GF-D8 (cell line): ENCODE measurements at places on chromosomes 7 and 10.

DNA sequence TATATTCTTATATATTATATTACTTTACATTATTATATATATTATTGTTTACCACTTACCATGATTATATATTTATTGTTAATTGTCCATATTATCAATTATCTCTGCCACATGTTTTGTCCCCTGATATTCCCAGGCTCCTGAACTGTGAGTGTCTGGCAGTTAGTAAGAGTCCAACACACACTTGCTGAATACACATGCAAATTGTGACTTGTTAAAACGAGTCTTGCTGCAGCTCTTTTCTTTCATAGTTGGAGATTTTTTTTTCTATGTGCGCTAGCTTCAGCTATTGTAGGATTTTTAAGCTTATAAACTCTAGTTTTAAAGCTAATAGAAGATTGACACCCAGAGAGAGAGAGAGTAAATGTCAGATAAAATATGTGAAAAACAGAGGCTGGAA is 207.8 kb upstream of the FAM3C start:
- DNase-seq = no peak

DNA sequence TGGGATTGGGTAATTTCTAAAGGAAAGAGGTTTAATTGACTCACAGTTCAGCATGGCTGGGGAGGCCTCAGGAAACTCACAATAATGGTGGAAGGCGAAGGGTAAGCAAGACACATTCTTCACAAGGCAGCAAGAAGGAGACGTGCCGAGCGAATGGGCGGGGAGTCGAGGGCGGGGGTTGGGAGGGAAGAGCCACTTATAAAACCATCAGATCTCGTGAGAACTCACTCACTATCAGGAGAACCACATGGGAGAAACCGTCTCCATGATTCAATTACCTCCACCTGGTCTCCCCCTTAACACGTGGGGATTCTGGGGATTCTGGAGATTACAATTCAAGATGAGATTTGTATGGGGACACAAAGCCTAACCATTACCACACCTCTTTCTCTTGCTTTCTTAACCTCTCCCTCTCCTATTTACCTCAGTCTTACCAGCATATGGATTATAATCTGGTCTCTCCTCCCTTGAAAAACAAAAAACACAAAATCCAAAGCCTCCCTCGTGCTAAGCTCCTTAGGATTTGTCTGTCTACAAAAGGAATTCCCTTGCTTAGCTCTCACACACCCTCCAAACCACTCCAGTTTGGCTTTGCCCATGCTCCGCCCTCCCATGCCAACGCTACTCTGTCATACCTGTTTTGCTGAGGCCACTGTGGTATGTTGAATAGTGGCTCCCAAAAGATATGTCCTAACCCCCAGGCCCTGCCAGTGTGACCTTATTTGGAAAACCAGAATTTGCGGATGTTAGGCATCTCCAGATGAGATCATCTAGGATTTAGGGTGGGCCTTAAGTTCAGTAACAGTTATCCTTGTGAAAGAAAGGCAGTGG is 19.6 kb upstream of the EFCAB10 start:
- no peak for DNase-seq

DNA sequence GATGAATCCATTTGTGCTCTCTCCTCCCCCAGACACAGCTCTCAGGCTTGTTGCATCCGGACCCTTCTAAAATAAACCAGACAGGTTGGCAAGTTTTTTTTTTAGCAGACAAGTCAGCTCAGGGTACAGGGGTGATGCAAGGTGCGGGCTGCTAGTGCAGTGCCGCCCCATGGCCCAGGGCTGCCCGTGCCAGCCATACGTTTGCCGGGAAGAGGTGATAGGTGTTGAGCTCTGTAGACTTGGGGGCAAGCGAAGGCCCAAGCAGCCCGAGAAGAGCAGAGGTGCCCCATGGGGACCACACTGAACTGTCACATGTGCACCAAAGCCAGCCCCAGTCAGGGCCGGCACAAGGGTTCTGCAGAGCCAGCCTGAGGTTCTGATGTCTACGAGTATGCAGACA is 57.1 kb upstream of the PDSS1 start:
- DNase-seq = no peak

GRCh38 chr10:78491812-78492211 is 458.1 kb downstream of the RPS24 start:
- DNase-seq = no peak

- DNase-seq = no peak
Observed at GRCh38 chr10:128022261-128023196, 103.7 kb downstream of the MKI67 start.

DNA sequence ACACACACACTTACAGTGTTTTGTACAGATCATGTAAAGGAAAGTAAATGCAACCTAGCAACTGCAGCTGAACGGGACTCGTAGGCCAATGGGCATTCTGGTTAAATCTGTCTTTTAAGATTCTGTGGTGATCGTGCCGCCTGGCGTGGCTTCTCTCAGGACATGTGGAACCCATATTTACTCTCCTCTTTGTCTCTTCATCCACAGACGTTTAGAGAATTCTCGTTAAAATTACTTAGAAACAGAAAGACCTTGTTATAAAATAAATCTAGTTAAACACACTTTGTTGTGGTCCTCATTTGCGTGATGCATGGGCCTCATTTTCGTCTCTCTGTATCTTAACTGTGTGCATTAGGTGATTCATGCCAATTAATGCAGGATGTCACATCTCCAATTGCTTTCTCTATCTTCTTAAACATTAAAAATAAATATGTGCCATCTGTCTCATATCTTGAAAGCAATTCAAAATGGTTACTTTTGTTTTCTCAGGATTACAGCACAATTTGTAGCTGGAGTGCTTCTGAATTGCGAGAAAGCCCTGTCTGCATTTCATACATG is 11.5 kb downstream of the KLF6 start:
- DNase-seq = no peak

- no peak for DNase-seq
Observed at GRCh38 chr10:13100349-13101294, 659 bp downstream of the OPTN start.

DNA sequence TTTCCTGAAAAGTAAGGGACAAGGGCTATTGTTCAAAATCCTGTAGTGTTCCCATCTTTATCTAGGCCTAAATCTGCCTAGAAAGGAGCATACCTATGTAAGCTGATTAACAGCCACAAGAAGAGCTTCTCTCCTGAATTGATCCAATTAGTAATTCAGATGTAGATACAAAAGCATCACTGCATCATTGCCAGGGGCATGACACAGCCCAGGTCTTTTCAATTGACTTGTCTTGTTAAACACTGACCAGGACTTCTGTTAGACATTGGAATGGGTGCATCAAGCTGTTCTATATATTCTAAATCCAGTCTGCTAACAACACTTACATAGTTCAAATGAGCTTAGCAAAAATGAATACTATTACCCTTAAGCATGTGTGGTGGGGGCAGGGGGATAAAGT is 589.2 kb downstream of the INHBA start:
- no peak for DNase-seq

- no peak for DNase-seq
Observed at GRCh38 chr7:155533827-155534690, 12.3 kb downstream of the CNPY1 start.

DNA sequence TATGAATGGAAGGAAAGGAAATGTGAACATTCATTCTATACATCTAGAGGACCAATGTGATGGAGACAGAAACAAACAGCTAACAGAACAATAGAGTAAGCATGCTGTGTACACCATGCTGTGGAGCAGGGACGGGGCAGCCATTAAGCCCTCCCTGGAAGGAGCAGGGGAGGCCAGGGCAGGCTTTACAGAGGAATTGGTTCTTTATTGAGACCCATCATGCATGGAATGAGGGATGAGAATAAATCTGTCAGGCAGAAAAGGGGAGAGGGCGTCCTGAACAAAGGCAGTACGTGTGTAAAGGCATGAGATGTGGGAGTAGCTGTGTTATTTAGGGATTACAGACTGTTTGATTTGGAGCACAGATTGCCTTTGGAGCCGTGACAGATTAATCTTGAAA is 35.2 kb downstream of the STK17A start:
- no peak for DNase-seq

DNA sequence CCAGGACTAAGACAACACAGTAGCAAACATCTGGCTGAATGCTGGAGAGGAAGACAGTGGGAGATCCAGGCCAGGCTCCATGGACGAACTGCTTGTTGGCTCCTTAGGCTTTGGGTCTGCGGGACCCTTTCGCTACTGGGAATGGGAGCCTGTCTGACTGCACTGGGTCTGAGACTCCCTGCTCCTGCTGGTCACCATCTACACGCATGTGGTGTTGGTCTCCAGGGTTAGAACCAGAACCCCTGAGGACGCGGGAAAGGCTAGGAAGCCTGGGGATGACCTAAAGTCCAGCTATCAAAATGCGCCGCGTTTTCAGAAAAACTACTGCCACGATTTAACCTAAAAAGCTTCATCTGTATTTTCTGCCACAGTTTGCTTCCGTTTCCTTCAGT is 817 bp upstream of the DNAJB6 start:
- no peak for DNase-seq

GRCh38 chr10:62069452-62070178 is 168.1 kb downstream of the ARID5B start:
- no peak for DNase-seq

GRCh38 chr10:100790761-100791208 is 45.4 kb downstream of the PAX2 start:
- no peak for DNase-seq

- no peak for DNase-seq
Observed at GRCh38 chr10:106711313-106711906, 453.1 kb downstream of the SORCS1 start.

DNA sequence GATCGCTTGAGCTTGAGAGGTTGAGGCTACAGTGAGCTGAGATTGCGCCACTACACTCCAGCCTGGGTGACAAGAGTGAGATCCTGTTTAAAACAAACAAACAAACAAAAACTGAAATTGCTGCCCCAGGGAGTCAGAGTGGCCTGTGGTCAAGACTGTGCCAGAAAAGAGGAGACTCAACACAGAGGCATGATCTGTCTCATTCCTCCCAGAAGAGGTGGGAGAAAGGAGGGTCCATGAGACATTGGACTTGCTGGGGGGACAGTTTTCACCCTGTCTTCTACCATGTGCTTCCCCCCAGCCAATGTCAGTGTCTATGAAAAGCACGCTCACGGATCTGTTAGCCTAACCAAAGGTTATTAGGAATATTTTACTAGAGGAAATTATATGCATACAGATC is 3.2 kb downstream of the ZNF853 start:
- DNase-seq = no peak

DNA sequence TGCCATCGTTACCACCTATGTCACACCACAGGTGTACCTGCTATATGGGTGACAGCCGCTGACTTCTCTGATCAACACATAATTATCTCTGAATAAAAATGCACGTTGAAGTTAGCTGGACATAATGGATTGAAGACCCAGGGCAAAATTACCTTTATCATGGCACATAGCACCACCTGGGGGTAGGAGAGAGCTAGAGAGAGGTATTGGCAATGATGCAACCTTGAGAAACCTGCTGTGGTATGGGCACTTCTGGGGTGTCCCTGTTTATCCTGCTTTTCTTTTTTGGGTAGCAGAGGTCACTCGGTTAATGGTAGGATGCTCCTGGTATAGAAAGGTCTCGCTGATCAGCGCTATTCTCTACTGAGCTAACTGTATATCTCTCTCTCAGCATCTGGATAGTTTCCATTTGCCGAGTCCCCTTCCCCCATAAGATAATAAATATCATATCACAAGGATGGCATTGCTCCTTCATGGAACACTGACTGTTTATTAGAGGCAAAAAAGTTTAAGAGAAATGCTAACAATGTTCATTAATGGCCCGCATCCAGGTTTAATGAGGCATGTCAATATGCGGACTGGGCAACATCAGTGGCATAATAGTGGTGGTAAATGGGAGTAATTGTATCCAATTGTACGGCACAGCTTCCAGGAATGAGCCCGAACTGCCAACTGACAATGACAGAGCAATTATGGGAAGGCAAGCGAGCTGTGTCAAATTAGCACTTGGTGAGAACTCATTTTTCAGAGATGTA is 323.1 kb downstream of the TFEC start:
- DNase-seq = no peak

GRCh38 chr7:28469562-28469961 is 57.2 kb downstream of the CREB5 start:
- no peak for DNase-seq

GRCh38 chr7:4797858-4798705 is 22.7 kb downstream of the AP5Z1 start:
- no peak for DNase-seq

DNA sequence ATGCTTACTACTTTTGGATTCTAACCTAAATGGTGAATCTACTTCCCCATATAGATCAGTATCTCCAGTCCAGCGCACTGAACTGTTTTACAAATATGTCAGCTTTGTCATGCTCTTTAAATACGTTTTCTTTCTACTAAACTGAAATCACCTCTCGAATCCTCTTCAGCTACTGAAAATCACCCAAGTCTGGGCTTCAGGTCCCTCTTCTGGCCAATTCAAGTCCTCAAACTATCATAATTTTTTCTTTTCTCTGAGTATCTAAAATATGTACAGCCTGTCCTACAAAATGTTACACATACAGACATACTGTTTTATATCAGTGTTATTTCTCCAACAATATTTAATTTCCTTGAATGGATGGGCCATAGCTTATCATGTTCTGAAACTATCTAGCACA is 84.2 kb downstream of the CACNA2D1 start:
- DNase-seq = no peak

DNA sequence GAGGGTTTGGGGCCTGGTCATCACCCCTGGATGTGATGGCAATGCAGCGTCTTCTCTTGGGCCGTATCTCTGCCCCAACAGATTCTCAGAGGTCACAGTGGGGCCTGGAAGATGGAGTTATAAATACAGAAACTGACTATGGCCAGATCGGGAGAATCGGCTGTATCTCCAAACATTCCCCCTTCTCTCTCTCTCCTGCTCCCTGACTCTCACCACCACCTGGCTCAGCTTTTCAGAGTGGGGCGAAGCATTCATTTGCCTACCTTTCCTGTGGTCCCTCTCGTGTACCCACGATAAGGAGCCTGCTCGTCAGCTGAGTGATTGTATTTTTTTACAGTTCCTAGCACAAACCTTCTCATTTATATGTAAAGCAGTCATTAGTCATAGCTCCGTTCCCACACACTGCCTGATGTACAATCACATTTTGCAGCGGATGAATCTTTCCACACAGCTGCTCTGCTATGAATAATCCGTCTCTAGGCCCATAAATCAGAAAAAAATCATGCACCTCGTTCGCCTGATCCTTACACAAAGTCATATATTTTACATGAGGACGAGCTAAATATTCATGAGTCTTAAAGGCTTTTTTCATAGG is 23.2 kb upstream of the BTRC start:
- no peak for DNase-seq

- DNase-seq = no peak
Observed at GRCh38 chr10:60000747-60001146, 94.4 kb upstream of the CCDC6 start.

- no peak for DNase-seq
Observed at GRCh38 chr7:8699875-8700624, 266.6 kb downstream of the NXPH1 start.

GRCh38 chr7:26792006-26792405 is 72.4 kb downstream of the SKAP2 start:
- no peak for DNase-seq

GRCh38 chr7:39299695-39300094 is 266.5 kb upstream of the YAE1 start:
- DNase-seq = no peak

DNA sequence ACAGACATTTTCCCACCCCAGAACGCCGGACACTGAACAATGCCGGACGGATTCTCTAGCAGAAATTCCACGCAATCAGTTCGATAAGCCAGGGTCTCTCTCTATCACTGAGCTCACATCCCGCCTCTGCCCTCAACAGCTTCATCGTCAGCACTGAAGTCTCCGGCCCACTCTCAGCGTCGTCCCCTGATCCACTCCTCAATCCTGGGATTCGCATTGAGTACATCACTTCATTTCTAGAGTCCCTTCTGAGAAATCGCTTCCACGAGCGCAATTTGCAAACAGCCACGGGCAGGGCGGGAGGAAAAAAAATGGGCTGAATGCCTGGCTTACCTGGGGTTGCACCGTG is 365 bp downstream of the YME1L1 start:
- no peak for DNase-seq
